ENCODE measurements at places on chromosomes 3 and 15.

DNA sequence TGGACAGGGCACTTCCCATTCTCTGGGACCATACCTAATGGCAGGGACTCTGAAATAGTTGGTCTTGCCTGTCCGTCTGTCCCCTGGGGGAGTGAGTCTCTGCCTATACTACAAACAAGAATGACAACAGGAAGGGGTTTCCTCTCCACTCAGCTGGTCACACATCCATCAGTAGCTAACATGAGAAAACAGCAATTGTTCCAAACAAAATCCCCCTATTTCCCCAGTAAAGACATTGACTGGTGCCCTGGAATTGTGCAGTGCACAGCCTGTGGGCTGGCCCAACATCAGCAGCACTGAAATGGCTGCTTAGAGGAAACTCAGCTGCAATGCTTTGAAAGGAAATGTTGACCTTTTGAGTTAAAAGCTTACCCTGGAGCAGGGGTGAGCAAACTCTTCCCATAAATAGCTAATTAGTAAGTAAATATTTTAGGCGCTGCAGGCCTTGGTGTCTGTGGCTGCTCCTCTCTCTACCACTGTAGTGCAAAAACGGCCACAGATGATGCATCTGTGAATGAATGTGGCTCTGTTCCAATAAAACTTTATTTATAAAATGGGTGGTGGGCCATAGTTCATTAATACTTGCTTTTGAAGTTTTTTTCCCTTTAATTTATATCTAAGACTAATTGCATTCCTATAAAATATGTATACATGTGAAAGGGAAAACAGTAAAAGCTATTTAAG is 174.3 kb downstream of the KLF13 start:
- no peak for DNase-seq

DNA sequence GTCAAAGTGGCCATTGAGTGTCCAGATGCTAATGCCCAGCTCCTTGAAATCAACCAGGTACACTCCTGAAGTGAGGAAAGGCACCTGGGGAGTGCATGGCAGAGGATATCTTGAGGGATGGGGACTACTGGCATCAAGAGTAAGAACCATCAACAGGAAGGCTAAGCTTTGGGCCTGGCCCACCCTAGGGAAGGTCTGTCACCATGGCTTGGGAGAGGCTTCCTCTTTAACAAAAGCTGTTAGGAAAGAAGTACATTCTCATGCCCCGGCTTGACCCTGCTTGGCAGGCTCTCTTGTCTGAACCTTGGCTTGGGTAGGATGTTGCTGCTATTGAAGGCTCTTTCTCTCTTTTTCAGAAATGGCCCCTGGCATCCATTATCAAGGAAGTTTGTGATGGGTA is 43.7 kb upstream of the TUBGCP5 start:
- DNase-seq: no peak

GRCh38 chr3:178325330-178325729 is 210.9 kb upstream of the KCNMB2 start:
- peak; percentile 43 for DNase-seq

DNA sequence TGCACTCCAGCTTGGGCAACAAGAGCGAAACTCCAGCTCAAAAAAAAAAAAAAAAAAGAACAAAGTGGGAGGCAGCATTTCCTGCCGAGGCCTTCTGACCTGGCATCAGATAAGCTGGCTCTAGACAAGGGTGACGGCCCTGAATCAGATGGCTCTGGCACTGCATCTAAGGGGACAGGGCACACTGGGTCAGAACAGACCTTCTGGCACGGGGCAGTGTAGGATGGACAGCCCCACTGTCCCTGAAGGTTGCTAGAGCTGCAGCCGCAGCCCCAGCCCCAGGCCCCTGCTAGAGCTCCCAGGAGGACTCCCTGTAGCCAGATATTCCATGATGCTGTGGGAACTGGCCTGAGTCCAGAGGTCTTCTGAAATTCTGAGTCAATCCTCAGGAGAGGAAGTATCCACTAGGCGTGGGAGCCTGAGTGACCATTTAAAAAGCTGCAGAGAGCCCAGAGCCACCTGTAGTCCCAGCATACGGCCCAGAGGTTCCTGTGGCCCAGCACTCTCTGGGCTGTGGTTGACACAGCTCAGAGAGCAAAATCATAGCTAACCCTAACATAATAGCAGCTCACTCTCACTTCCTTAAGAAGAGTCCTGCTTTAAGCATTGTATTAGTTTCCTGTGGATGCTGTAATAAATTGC is 69.2 kb upstream of the MFGE8 start:
- DNase-seq: no peak

GRCh38 chr15:30865257-30865656 is 38.5 kb upstream of the FAN1 start:
- DNase-seq: no peak

DNA sequence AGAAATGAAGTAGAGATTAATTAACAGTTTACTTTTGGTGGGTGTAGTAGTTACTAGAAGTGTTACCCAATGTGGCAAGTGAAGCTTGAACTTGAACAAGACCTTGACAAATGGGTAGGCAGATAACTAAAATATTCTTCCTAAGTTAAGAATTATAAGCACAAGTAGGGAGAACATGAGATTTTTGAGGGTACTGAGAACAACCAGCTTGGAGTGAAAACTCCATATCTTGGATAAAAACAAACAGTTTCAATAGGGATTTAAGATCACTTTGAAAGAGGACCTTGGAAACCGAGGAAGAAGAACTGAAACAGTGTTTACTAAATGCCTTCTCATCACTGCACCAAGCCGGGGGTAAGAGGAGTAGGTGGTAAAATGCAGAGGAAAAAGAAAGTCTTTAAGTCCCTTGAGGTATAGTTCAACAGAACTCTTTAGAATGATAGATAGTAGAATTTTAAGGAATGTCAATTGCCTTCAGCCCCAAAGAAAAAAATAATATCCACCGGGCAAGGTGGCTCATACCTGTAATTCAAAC is 496.7 kb downstream of the NAALADL2 start:
- no peak for DNase-seq

DNA sequence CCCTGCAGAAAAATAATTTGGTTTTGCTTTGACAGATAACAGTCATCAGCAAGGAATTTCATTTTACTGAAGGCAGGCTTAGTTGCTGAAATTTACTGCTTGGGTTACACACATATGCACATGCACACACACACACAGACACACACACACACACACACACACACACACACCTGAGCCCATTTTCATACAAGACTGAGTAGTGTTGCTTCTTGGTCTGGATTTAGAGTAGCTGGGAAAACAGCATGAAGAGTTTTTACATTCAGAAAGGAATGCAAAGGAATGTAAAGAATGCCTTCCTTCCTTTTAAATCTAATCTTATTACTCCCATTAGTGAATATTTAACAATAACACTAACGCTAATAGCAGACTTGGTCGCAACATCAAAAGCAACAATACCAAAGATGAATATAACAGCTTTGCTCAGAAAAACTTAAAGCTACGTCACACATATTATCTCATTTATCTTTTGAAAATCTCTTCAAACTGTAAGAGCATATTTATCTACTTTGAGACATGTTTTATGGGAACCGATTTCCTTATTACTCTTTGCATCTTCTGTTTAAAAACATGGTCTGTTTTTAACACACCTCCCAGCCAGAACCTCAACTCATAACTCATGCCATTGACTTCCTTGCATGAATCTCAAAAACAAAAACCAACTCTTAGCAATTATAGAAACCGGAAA is 32.5 kb downstream of the RFTN1 start:
- no peak for DNase-seq

DNA sequence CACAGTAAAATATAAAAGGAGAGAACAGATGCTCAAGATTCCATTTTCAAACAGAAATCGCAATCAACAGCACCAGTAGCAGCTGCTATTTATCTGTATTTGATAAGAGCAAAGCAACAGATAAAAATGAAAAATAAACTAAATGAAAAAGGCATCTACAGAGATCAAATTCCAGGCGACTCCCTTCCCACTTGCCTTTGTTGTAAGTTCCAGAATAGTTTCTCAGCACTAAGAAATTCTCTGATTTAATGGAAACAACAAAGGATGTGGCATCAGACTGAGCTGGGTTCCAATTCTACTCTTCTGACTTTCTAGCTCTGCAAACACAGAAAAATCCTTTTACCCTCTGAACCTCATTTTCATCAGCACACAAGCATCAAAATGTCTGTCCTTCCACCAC is 110.8 kb upstream of the MME start:
- no peak for DNase-seq

DNA sequence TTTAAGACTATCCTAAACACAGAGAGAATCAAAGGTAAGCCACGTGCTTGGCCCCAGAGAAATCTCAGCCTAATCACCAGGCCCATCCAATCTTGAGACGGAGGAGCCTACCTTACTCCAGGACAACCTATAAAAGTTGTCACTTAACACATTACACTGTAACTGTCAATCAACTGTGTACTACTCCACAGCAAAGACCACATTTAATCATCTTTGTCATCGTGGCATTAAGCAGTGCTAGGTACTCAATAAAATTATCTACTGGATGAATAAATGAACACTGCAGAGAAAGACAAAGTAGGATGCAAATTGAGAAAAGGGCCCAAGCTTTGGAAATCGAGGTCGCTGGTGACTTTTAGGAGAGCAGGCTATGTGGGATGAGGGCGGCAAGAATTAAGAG is 466.7 kb downstream of the SHQ1 start:
- DNase-seq: no peak

DNA sequence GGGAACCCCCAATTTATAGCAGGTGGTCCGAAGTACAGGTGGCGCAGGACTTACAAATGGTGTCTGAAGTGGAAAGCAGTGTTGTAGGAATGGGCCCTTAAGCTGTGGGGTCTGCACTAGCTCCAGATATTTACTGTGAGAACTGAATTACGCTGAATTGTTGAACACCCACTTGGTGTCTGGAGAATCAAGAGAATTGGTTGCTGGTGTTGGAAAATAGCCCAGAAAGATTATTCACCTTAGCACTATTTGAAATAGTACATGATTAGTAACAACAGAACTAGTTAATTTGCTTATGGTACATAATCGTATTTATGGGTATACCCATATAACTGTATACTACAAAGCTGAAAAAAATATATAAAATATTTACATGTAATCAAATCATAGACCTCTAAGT is 64.8 kb downstream of the ADAM10 start:
- no peak for DNase-seq

GRCh38 chr15:23035964-23036566 is 3.3 kb downstream of the TUBGCP5 start:
- DNase-seq: peak; percentile 41

- no peak for DNase-seq
Observed at GRCh38 chr15:36756707-36757106, 177.3 kb downstream of the CDIN1 start.

DNA sequence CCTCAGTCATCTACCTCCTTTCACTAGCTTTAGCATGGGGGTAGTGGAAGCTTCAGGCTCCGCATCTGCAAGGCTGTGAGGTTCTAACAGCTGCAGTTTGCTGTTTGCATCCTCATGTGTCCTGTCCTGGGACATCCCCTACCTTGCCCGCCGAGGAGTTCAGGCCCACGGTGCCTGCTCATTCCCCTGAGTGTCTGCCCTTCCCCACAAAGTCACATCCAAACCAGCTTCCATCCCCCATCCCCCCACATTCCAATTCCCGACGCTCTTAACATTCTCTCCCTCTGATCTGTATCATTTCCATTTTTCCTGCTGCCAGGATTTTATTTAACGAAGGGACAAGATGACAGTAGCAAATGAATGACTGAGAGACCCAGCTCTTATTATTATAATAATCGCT is 43.8 kb downstream of the HRH1 start:
- no peak for DNase-seq

DNA sequence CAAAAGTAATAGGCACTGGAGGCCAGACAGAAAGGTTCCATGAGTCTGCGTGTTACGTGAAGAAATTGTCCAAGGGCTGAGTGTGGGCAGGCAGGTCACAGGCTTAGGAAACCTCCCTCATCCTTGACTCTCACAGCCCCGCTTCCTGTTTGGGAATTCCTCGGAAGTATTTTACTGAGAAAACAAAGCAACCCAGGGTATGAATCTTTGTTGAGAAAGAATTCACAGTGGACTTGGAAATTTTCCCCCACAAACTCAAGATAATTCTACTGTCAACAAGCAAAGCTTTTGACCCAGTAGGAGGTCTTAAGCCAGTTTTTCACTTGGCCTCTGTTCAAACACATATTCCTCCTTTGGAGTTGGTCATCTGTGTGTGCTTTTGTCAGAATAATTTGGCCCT is 377.1 kb upstream of the TPM1 start:
- DNase-seq: no peak

GRCh38 chr15:96058103-96058851 is 272.2 kb upstream of the NR2F2 start:
- DNase-seq: peak; percentile 77

GRCh38 chr3:72001758-72002157 is 216.8 kb upstream of the PROK2 start:
- DNase-seq: no peak

- DNase-seq: no peak
Observed at GRCh38 chr15:69357773-69358771, 56.1 kb upstream of the KIF23 start.

DNA sequence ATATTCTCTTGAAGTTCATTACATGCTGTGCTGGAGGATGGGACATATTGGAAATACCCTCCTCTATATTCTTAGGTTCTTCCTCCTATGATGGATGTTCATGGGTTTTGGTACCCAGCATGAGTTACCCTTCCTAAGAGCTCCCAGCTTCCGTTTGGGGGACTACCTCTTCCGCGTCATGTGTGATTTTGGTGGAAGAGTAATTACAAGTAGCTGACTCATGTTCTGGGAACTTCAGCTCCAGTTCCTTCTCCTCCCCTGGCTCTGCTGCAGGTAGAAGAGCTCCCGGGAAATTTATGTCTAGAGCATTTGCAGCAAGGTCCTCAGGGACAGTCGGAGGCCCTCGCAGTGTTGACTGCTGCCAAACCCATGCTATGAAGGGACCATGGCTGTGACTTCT is 208.8 kb upstream of the IL12A start:
- DNase-seq: no peak

- no peak for DNase-seq
Observed at GRCh38 chr3:197949191-197949777, 706 bp upstream of the RPL35A start.

- DNase-seq: no peak
Observed at GRCh38 chr3:12143949-12144504, 14.7 kb downstream of the TIMP4 start.

- no peak for DNase-seq
Observed at GRCh38 chr15:26724381-26725150, 48.3 kb downstream of the GABRB3 start.

GRCh38 chr15:47296881-47297280 is 420.4 kb upstream of the SEMA6D start:
- no peak for DNase-seq

DNA sequence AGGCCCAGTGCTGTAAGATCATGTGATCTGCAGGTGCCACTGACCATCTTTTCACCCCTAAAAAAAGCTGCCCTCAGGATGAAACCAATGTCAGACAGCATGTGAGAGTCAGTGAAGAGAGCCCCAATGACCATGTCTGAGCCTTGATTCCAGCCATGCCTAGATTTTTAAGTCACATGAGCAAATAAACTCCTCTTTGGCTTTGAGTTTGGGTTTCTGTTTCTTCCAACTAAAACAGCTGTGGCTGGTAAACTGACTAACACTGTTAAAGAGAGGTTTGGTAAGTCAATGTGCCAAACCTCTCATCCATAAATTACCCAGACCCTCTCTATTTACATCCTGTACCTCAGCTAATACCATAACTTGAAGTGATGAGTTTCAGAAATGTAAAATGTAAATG is 8.3 kb downstream of the MYO5A start:
- no peak for DNase-seq

All from pons (tissue), 1 donor.